Hematopoietic multipotent progenitor cell treated with erythropoietin and hydrocortisone succinate and interleukin-3 and kit ligand, for 15 days (in vitro differentiated cells): ENCODE measurements at places on chromosomes 2 and 18.

GRCh38 chr2:134453973-134454372 is 200.1 kb downstream of the MGAT5 start:
- DNase-seq, result no peak

- no peak for DNase-seq
Observed at GRCh38 chr2:113996671-113997594, 107.0 kb downstream of the ACTR3 start.

DNA sequence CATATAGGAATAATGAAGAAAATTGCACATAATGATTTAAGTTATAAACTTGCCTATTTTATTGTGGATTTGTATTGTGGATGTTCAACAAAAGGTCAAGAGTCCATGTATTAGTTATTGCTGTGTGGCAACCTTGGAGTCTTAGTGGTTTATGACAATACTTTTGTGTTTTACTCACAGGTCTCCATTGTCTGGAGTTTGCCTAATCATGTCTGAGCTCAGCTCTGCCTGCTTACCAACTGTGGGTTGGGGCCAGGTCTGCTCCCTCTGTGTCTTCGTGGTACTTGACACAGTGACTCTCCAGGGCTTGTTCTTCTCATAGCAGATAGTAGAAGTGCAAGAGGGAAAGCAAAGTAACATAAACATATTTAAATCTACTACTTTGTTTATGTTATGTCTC is 382.5 kb downstream of the CBLN2 start:
- DNase-seq, result no peak

DNA sequence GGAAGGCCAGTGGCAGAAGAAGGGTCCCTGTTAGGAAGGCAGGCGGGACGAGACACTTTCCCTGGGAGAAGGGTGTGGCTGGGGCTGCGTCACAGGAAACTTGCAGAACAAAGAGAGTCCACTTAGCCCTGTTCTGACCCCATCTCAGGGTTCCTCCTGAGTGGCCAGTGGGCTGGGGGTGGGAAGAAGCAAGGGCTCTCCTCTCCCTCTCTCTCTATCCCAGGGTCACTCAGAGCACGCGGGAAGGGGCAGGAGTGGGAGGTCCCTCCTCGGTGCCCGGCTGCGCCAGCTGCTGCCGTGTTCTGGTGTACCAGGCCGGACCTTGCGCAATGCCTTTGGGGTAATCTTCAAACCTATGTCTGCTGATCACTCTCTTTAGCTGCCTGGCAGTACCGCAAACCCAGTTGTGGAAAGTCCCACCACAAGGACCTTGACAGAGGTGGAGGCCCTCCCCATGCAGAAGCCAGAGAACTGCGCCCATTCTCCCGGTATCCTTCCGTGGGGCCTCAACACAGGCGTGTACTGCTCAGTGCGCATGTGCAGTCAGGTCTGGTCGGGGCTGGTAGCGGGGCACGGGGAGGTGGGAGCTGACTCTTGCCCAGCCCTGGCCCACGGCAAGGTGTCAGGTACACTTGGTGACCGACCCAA is 47.8 kb upstream of the ST3GAL5 start:
- no peak for DNase-seq

GRCh38 chr18:57051657-57052044 is 95.2 kb upstream of the BOD1L2 start:
- DNase-seq, result peak; percentile 69

GRCh38 chr2:2010251-2010650 is 265.9 kb upstream of the PXDN start:
- DNase-seq, result no peak

DNA sequence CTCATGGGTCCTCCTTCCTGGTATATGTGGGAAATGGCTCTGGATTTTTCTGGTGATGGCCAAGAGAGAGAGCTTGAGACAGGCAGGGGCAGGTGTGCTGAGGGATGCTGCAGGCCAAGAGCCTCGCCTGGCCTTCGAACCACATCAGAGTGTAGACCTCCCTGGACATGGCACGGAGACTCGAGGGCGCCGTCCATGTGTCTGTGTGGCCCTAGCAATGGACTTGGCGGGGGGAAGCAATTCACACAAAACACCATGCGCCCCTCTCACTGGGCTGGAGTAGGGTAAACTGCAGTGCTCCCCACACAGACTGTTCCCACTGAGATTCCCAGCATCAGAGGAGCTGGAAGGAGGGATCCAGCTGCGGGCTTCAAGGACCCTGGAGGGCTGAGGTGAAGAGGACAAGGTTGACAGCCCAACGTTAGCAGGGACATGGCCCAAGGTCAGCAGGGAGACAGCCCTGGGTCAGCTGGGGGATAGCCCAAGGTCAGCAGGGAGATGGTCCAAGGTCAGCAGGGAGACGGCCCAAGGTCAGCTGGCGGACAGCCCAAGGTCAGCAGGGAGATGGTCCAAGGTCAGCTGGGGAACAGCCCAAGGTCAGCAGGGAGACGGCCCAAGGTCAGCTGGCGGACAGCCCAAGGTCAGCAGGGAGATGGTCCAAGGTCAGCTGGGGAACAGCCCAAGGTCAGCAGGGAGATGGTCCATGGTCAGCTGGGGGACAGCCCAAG is 75.4 kb upstream of the HDAC4 start:
- no peak for DNase-seq
